ENCODE measurements at places on chromosomes 11 and 22.

GRCh38 chr11:6894097-6894496 lies 1.8 kb upstream of the OR2D2 start:
- no peak for DNase-seq

GRCh38 chr11:79076526-79077115 lies 364.2 kb downstream of the TENM4 start:
- DNase-seq, result no peak

GRCh38 chr11:57439786-57440185 lies 12.9 kb upstream of the SLC43A3 start:
- DNase-seq, result no peak

DNA sequence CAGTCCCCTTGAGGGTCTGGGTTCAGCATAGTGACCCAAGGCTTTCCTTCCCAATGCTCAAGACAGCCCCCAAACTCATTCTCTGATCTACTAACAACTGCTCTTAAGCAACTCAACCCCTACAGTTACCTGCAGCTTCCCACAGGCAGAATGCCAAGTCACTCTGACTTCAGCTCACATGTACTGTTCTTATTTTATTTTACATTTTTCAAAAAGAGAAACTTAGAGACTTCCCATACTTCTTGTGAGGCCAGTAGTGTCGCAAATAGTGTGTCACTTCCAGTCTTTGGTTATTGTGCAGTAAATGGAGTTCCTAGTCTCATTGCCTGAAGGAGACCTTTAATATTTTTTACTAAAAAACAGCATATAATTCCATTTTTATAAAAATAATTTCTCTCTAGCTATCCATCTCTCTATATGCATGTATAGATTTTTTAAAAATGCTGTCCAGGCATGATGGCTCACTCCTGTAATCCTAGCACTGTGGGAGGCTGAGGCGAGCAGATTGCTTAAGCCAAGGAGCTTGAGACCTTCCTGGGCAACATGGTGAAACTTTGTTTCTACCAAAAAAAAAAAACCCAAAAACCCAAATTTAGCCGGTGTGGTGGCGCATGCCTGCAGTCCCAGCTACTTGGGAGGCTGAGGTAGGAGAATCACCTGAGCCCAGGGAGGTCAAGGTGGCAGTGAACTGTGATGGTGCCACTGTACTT lies 41.8 kb downstream of the ENTHD1 start:
- DNase-seq, result no peak

- no peak for DNase-seq
Observed at GRCh38 chr11:8382436-8383053, 118.9 kb upstream of the LMO1 start.

DNA sequence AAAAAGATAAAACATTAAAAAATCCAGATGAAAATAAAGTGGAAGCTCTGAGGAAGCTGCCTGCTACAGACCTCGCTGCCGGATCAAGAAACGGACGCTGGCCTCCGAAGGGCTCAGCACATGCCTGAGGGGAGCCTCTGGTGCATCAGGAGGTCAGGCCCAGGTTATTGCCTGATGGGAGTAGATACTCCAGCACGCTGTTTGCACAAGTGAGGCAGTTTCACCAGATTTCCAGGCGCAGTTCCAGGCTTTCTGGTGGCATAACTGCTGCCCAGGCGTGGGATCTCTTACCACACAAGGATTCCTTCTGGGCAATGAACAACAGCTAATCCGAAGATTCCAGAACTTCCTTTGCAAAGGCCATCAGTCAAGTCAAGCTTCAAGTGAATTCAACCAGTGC lies 154.2 kb downstream of the MPPED1 start:
- DNase-seq, result no peak

DNA sequence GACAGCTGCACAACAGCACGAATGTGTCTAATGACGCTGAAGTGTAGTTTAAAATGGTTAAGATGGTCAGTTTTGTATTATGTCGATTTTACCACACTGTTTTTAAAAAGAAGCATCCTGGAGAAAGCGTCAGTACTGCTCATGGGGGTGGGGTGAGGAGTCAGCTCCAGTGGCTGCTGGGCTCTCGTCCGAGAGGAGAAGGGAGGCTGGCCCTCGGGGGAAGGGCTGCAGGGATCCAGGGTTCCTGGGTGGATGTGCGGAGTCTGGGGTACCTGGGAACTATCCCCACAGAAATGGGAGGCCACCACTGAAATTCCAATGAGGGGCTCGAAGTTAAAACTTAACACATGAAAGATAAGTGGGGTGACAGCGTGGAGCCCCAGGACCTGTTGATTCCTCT lies 11.9 kb downstream of the C11orf21 start:
- no peak for DNase-seq

DNA sequence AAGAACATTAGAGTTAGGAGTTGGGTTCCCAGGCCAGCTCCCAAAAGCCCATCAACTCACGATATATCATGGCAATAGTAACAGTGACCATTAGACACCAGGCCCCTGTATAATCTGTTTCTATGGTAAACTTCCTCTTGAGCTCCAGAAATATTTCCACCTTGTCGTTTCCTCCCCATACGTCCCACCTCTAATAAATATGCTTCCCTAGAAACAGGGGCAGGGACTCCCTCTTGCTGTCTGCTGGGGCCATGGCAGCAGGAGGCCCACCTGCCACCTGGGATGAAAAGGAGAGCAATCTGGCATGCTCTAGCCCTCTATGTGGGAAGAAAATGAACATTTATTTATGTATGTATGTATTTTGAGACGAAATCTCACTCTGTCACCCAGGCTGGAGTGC lies 32.2 kb upstream of the AMOTL1 start:
- DNase-seq, result no peak

DNA sequence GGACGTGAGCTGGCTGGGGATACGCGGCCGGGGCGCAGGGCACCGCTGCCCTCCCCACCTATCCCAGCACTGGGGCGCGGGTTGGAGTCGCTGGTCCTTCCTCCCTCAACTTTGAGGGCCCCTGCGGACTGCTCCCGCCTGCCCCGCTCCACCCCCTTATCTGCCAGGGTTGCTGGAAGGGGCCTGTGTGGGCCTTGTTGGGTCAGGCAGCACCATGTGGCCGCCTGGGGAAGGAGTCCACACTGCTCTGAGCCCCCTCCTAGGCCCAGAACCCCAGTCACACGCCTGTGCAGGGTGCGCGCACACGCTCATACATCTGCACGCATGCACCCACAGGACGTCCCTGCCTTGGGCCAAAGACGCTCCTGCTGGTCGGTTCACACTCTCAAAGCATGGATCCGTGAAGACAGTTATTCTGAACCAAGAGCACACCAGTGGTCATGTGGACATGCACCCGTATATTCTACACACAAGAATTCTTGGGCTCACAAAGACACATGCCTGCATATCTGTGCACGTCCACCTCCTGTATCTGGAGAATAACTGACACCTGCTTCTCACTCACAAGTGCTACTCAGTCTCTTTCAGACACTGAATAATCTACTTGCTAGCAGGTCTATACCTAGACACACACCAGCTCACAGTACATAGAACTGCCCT lies 710 bp downstream of the TUB start:
- DNase-seq, result no peak

- no peak for DNase-seq
Observed at GRCh38 chr11:87401653-87402052, 363.9 kb downstream of the TMEM135 start.

All from AG09309 (cell line).